ENCODE measurements at places on chromosomes 12 and 14.

GRCh38 chr14:81450100-81450531 lies 50.0 kb upstream of the STON2 start:
- no peaks in the 10 kb centered on the region for H3K27me3 ChIP-seq
- no peak overlapping the region for H3K4me3 ChIP-seq
- DNase-seq: no peak
- H3K36me3 ChIP-seq: no peaks in the 10 kb centered on the region

- H3K4me3 ChIP-seq: no peak overlapping the region
- H3K27ac ChIP-seq: no peak overlapping the region
- no peak for DNase-seq
- H3K27me3 ChIP-seq: no peaks in the 10 kb centered on the region
- no peaks in the 10 kb centered on the region for H3K36me3 ChIP-seq
Measured at GRCh38 chr12:88746386-88746785, 166.1 kb upstream of the KITLG start.

DNA sequence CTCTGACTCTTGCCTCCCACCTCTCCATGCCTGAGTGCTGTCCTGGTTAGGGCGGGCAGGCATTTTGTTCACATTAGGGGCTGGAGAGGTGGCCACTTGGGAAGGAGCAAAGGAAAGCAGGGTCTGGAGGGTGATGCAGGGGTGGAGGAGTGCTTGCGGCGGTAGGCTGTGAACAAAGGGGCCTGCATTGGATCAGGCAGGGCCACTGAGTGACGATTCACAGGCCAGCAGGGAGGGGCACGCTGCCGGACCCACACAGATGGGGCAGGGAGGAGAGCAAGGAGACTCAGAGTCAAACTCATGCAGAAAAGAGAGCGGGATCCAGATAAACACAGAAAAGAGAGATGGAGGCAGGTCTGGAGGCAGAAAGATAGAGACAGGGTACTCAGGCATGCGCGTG lies 58.4 kb upstream of the TBX3 start:
- no peak for DNase-seq
- H3K27me3 ChIP-seq: no peaks in the 10 kb centered on the region
- no peak overlapping the region for H3K27ac ChIP-seq
- H3K4me3 ChIP-seq: no peak overlapping the region
- H3K4me1 ChIP-seq: no peaks in the 10 kb centered on the region

DNA sequence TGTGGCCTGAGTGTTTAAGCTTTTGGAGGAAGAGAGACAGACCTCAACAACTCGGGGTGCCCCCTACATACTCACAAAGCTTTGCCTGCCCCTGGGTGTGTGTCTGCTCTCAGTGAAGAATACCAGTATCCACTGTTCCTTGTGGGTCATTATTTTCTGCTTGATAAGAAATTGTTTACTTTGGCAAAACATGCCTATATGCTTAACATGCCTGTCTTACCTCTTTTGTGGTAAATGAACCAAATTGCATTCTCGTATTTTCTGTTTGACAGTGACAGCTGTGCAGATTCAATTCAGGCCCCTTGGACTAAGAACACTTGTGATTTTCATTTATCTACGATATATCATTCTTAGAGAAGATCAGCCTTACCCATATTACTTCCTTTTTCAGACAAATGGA lies 50.6 kb upstream of the REP15 start:
- H3K4me1 ChIP-seq: no peaks in the 10 kb centered on the region
- H3K36me3 ChIP-seq: no peaks in the 10 kb centered on the region
- H3K27me3 ChIP-seq: no peaks in the 10 kb centered on the region
- H3K4me3 ChIP-seq: no peak overlapping the region
- H3K27ac ChIP-seq: no peak overlapping the region

DNA sequence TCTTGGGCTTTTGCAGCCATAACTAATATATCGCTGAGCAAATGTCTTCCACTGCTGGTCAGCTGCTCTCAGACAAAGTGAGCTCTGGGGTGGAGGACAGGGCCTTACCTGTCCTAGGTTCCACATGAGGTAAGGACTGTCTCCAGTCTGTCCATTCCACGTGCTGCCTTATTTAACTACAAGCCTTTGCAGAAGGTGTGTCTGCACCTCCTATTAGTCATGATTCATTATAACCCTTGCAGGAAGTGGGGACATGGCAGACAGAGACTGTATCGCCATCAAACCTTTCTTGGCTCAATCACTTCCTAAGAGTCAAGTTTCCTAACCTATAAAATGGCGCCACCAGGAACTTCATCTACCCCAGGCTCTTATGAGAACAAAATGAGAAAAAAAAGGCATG lies 46.9 kb downstream of the SLC25A47 start:
- no peaks in the 10 kb centered on the region for H3K36me3 ChIP-seq
- H3K27me3 ChIP-seq: no peaks in the 10 kb centered on the region
- no peak overlapping the region for H3K4me3 ChIP-seq
- peaks cover under 1% of the 10 kb centered on the region for H3K4me1 ChIP-seq

DNA sequence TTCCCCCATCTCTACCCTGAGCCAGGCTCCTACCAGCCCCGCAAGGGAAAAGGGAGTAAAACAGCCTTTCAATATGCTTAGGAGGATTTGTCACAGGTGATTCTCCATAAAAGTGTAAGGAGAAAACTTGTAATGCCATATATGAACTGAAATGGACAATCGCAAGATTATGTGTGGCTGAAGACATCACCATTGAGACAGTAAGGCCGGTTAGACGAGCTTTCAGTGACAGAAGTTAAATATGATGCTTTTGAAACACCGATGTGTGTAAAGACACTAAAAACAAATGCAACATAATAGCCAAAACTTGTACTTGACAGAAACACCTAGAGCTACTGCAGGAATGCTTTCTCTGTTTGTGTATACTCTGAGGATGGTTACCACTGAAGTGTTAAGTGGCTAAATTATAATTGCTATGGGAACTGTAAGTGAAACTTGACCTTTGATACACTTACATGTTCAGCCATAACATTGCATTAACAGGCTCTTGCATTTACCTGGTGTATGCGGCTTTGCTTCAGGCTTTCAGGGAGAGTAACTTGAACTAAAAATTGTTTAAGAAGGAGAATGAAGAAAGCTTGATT lies 42.3 kb downstream of the FAR2 start:
- H3K4me1 ChIP-seq: no peaks in the 10 kb centered on the region
- H3K36me3 ChIP-seq: no peaks in the 10 kb centered on the region
- no peaks in the 10 kb centered on the region for H3K27me3 ChIP-seq
- H3K4me3 ChIP-seq: no peak overlapping the region
- DNase-seq: no peak

- no peaks in the 10 kb centered on the region for H3K36me3 ChIP-seq
- H3K27ac ChIP-seq: peak overlapping the region; percentile 34
- peaks cover 9% of the 10 kb centered on the region for H3K4me1 ChIP-seq
- no peak overlapping the region for H3K4me3 ChIP-seq
- DNase-seq: no peak
Measured at GRCh38 chr12:106343214-106343528, 14.4 kb upstream of the POLR3B start.

- no peak for DNase-seq
- H3K4me3 ChIP-seq: no peak overlapping the region
- no peaks in the 10 kb centered on the region for H3K27me3 ChIP-seq
- H3K4me1 ChIP-seq: no peaks in the 10 kb centered on the region
- no peak overlapping the region for H3K27ac ChIP-seq
Measured at GRCh38 chr14:33525626-33526025, 425.2 kb downstream of the EGLN3 start.

GRCh38 chr14:71135911-71136310 lies 228.7 kb downstream of the PCNX1 start:
- H3K36me3 ChIP-seq: no peaks in the 10 kb centered on the region
- no peak overlapping the region for H3K4me3 ChIP-seq
- no peak for DNase-seq
- H3K27me3 ChIP-seq: no peaks in the 10 kb centered on the region
- no peak overlapping the region for H3K27ac ChIP-seq
- no peaks in the 10 kb centered on the region for H3K4me1 ChIP-seq

DNA sequence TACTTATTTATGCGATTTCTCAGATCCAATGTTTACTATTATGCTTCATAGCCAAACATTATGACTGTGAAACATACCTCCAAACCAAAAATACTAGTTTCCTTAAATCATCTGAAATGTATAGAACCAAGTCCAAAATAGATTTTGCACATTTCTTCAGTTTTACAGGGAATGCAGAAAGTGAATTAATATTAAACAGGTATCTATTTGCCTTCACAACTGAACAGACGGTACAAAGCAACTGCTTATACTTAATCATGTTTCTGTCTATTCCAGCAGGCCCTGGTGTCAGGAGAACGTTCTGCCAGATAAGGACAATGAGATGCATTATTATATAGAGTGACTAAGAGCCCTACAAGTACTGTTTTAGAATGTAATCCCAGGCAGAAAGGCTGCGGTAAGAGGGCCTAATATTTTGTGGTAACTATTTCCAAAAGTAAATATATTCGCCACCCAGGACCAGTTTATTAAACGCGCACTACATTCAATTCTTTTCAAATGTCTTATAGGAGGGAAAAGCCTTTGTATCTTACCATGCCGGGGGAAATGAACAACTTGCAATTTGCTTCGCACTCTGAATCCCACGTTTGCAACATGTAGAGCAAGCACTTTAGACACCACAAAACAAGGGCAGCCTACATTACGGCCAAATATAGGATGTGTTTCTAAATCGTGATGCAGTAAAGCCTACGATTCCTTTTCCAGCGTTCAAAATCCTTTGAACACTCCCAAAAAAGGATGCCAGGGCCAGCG lies 1.5 kb downstream of the CORO1C start:
- H3K4me3 ChIP-seq: peak overlapping the region; percentile 58
- peaks cover 20% of the 10 kb centered on the region for H3K4me1 ChIP-seq
- DNase-seq: no peak

- H3K36me3 ChIP-seq: no peaks in the 10 kb centered on the region
- peaks cover 8% of the 10 kb centered on the region for H3K4me1 ChIP-seq
- peak within 1 kb of the TSS; percentile 63 for H3K4me3 ChIP-seq
- H3K27me3 ChIP-seq: no peaks in the 10 kb centered on the region
Measured at GRCh38 chr12:3752741-3753486, at the start of gene CRACR2A. TSS of gene CRACR2A (minus strand) at chr12:3753109. CDS start at chr12:3696999, 56,110 bp downstream.

GRCh38 chr12:15011162-15011561 lies 38.3 kb downstream of the PDE6H start:
- no peak for DNase-seq
- no peaks in the 10 kb centered on the region for H3K4me1 ChIP-seq

DNA sequence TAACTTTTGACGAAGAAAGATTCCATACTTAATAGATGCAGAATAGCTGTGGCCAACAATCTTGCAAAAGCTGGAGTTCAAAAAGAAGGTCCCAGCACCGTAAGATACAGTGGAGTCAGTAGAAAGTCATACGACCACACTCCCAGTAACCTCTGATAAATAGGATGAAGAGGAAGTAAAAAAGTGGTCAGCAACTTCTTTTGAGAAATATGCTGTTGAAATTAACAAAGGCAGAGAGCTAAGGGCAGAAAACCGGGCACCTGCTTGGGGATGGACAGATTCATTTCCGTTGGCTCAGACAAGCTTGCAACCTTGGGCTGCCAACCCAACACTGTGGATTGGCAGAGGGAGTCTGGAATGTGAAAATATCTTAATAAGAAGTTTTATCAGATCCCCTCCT lies 40.0 kb downstream of the BTG1 start:
- no peak for DNase-seq
- no peaks in the 10 kb centered on the region for H3K36me3 ChIP-seq
- no peak overlapping the region for H3K4me3 ChIP-seq

DNA sequence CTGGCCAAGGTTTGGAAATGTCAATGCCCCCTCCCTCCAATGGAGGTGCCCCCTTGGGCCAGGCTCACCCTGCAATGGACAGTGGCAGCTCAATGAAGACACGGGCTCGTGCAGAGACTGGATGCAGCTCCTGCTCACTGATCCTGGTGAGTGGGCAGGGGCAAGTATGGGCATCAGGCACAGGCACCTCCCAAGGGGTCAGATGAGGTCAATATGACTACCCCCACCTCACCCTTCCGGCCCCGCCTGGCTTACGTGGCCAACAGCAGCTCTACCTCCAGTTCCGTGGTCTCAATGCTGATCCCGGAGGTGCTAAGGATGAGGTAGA lies 13.6 kb downstream of the ITGA7 start:
- H3K27me3 ChIP-seq: no peaks in the 10 kb centered on the region
- no peaks in the 10 kb centered on the region for H3K4me1 ChIP-seq
- no peaks in the 10 kb centered on the region for H3K36me3 ChIP-seq
- DNase-seq: no peak
- no peak overlapping the region for H3K27ac ChIP-seq

DNA sequence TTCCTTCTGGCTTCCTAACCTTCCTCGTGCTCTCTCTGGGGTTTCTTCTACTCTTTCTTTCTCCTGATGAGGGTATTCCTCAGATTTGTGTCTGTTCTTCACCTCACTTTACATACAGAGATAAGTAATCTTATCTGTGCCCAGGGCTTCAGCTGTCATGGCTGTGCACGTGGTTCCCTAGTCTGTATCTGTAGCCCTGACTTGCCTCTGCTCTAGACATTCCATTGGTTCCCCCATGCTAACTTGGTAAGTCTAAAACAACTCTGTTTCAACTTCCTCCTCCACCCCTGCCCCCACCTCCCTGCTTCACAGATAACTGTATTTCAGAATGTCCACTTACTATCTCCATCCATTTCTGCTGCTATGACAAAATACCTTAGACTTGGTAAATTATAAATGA lies 10.8 kb downstream of the DIP2B start:
- H3K36me3 ChIP-seq: no peaks in the 10 kb centered on the region
- peaks cover 12% of the 10 kb centered on the region for H3K4me1 ChIP-seq
- no peak overlapping the region for H3K4me3 ChIP-seq
- DNase-seq: no peak

GRCh38 chr12:57523706-57524614 lies 1.3 kb downstream of the MBD6 start:
- no peak for DNase-seq
- H3K4me3 ChIP-seq: peak overlapping the region; percentile 58
- peaks cover 22% of the 10 kb centered on the region for H3K4me1 ChIP-seq

DNA sequence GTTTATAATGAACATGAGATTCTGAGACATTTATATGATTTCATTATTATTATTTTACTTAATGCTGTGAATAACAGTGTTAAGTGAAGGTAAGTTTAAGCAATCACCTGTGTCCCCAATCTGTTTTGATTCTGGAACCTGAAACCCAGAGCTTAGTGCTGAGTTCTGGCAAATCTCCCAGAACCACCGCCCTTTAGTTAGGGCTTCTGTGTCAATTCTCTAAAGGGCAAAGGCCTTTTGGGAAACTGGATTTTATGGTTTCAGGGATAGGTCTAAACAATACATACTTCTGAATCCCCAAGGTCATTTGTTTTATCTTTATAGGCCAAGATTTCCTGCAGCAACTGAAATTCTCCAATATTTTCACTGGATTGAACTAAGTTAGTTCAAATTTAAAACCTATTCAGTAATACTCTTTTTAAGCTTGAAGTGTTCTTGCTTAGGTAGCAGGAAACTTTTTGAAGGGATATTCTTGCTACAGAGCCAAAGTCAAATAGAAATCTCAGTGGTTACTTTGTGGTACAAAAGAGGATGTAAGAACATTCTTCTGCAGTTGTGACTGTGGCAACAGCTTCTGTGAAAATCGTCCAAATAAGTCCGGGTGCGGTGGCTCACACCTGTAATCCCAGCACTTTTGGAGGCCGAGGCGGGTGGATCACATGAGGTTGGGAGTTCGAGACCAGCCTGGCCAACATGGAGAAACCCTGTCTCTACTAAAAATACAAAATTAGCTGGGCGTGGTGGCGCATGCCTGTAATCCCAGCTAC lies 10.0 kb upstream of the PKP2 start:
- no peak overlapping the region for H3K4me3 ChIP-seq
- H3K27ac ChIP-seq: peak overlapping the region; percentile 73
- no peaks in the 10 kb centered on the region for H3K27me3 ChIP-seq
- H3K36me3 ChIP-seq: no peaks in the 10 kb centered on the region
- no peaks in the 10 kb centered on the region for H3K4me1 ChIP-seq

Data from colonic mucosa (tissue), 4 donors.